ENCODE measurements at places on chromosomes 2 and 18. TPM values are rescaled to one million over a fixed set of nuclear protein-coding genes. Genes with fewer than 3 reads are reported as not detected.

- H3K36me3 ChIP-seq = no peaks in the 10 kb centered on the region
- H3K27ac ChIP-seq = no peak overlapping the region
- H3K4me1 ChIP-seq = no peaks in the 10 kb centered on the region
Measured at GRCh38 chr2:18435426-18436037, 124.9 kb downstream of the RDH14 start.

- no peak overlapping the region for H3K4me3 ChIP-seq
- DNase-seq = no peak
- H3K36me3 ChIP-seq = no peaks in the 10 kb centered on the region
- H3K4me1 ChIP-seq = peaks cover 2% of the 10 kb centered on the region
Measured at GRCh38 chr2:60507211-60507965, 46.1 kb downstream of the BCL11A start.

Gene CCDC178
- 3.2 TPM for total RNA-seq

Gene TMEM17
- 4.0 TPM for total RNA-seq

Gene CDH19
- 3.4 TPM for total RNA-seq

Data from prostate gland (tissue), 2 donors.